ENCODE measurements at places on chromosomes 6 and 20. TPM values are rescaled to one million over a fixed set of nuclear protein-coding genes. Genes with fewer than 3 reads are reported as not detected.

BEND3 gene
- 4.4 TPM for total RNA-seq

CTSZ gene
- total RNA-seq: 17.5 TPM

SNAP91 gene
- total RNA-seq: not detected

SLPI gene
- not detected for total RNA-seq

DNA sequence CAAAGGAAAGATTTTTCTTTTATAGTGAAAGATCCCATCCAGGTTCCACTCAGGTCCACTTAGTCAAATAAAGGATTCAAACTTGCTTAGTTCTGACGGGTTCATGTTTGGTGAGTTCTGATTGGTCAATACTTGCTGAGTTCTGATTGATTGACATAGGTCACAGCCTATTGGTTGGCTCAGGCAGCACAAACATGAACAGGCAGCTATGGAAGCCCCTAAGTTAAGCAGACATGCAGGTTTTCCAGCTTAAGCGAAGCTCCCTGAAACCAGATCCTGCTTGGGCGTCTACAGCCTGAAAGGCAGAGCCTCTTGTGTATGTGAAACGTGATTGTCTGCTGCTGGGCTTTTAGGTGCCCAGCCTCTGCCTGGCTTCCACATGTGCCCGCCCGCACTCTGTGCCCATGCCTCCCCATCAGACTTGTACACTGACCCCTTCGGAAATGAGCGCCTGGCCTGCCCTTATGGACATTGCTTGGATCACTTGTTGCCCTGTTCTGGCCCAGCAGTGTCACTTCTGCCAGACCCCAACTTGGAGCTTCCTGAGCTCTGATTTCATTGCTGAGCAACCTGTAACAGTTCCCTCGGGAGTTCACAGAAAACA is 45.4 kb upstream of the ECI2 start:
- peaks cover 9% of the 10 kb centered on the region for H3K4me1 ChIP-seq
- H3K27ac ChIP-seq: no peak overlapping the region
- DNase-seq: peak; percentile 53
- H3K27me3 ChIP-seq: peaks cover 10% of the 10 kb centered on the region
- no peak overlapping the region for H3K4me3 ChIP-seq

DNA sequence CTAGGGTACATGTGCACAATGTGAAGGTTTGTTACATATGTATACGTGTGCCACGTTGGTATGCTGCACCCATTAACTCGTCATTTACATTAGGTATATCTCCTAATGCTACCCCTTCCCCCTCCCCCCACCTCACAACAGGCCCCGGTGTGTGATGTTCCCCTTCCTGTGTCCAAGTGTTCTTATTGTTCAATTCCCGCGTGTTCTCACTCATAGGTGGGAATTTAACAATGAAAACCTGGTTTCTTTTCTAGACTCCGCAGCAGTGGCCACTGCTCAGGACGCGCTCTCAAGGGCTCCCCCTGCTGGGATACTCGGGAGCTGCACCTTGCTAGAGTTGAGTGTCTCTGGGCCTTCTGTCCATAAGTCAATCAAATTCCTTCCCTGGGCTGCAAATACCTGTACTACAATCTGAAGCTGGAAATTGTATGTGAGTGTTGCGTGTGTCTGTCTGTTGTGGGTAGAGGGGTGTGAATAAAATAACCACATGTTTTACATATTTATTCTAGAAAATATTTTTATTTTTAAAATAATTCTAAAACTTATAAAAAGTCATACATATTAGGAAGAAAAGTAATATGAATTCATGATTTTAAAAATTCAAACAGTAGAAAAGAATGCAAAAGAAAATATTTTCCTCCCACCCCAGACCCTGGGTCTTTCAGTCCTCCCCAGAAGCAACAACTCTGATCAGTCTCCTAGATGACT is 8.2 kb upstream of the CEP250 start:
- no peaks in the 10 kb centered on the region for H3K27me3 ChIP-seq
- DNase-seq: peak; percentile 96
- H3K4me3 ChIP-seq: peak overlapping the region; percentile 72
- H3K36me3 ChIP-seq: no peaks in the 10 kb centered on the region
- H3K4me1 ChIP-seq: peaks cover 16% of the 10 kb centered on the region
- H3K27ac ChIP-seq: peak overlapping the region; percentile 60

- H3K27ac ChIP-seq: no peak overlapping the region
- peaks cover 45% of the 10 kb centered on the region for H3K27me3 ChIP-seq
- peaks cover 9% of the 10 kb centered on the region for H3K4me1 ChIP-seq
- H3K4me3 ChIP-seq: no peak overlapping the region
- H3K36me3 ChIP-seq: no peaks in the 10 kb centered on the region
These were observed 3.1 kb downstream of the MAN1A1 start for GRCh38 chr6:119346450-119346849.

- H3K27ac ChIP-seq: no peak overlapping the region
- no peak for DNase-seq
- no peaks in the 10 kb centered on the region for H3K27me3 ChIP-seq
- peaks cover 3% of the 10 kb centered on the region for H3K36me3 ChIP-seq
- H3K4me3 ChIP-seq: no peak overlapping the region
These were observed 280.4 kb downstream of the UBE3D start for GRCh38 chr6:82785206-82785605.

DNA sequence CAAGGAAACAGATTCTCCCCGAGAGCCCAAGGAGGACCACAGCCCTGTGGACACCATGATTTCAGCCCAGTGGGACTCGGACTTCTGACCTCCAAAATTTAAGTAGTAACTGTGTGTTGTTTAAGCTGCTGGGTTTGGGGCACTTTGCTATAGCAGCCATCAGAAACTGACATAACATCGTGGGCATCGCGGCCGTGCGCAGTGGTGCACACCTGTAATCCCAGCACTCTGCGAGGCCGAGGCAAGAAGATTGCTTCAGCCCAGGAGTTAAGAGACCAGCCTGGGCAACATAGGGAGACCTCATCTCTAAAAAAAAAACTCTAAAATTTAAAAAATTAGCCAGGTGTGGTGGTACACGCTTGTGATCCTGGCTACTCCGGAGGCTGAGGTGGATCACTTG is 175.8 kb downstream of the PREX1 start:
- DNase-seq: no peak
- no peak overlapping the region for H3K4me3 ChIP-seq
- no peak overlapping the region for H3K27ac ChIP-seq
- peaks cover 14% of the 10 kb centered on the region for H3K36me3 ChIP-seq

DNA sequence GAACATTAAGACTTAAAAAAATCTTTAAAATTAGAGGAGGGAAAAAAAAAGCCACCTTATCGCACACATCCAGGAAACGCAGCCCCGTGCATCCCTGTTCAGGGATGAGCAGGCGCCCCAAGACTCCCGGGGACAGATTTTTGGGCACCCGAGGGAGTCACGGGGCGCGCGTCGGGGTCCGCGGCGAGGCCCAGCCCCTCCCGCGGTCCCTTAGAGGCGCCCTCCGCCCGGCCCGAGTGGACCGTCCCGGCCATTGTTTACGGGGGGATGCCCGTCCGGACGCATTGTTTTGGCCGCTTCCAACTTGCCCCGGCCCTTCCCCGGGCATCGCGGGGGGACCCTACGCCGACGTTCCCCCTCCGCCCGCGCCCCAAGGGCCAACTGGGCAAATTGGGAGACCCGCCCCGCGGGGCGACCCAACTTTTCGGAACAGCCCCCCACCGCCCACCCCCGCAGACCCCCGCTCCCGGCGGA is 610 bp downstream of the ZNF217 start:
- no peaks in the 10 kb centered on the region for H3K27me3 ChIP-seq
- no peaks in the 10 kb centered on the region for H3K36me3 ChIP-seq
- peak overlapping the region; percentile 88 for H3K4me3 ChIP-seq
- DNase-seq: peak; percentile 82

Data from osteocyte (in vitro differentiated cells).